ENCODE measurements at places on chromosomes 1 and 21.

GRCh38 chr21:43605320-43606215, 53.7 kb downstream of the HSF2BP start:
- DNase-seq, result no peak

DNA sequence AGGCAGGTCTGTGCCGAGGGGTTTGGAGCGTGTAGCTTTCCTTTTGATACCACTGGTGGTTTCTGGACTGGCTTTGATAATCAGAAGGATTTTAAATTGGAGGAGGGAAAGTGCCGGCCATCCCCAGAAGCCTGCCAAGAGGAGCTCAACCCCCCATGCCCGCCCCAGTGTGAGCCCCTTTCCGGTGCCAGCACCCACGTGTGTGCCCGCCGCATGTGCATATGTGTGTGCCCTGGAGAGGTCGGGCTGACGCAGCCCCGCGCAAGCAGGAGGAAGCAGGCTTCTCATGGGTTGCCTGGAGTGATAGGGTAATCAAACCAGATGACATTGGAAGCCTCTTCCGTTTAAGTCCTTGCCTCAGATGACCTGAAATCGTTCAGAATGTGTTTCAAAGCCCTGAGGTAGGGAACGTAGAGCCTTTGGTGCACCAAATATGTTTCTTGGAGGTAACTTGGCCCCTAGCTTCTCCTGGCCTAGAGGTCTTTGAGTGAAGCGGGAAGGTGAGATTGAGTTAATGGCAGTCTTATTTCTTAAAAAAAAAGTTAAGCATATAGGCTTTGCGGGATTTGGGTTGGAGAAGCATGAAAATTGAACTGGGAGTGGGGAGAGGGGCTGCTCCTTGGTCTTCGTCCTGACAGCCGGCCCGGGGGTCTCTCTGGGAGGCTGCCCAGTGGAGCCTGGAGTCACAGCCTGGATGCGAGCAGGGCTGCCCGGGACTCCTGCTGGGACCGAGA, 34.1 kb upstream of the ARHGEF16 start:
- no peak for DNase-seq

DNA sequence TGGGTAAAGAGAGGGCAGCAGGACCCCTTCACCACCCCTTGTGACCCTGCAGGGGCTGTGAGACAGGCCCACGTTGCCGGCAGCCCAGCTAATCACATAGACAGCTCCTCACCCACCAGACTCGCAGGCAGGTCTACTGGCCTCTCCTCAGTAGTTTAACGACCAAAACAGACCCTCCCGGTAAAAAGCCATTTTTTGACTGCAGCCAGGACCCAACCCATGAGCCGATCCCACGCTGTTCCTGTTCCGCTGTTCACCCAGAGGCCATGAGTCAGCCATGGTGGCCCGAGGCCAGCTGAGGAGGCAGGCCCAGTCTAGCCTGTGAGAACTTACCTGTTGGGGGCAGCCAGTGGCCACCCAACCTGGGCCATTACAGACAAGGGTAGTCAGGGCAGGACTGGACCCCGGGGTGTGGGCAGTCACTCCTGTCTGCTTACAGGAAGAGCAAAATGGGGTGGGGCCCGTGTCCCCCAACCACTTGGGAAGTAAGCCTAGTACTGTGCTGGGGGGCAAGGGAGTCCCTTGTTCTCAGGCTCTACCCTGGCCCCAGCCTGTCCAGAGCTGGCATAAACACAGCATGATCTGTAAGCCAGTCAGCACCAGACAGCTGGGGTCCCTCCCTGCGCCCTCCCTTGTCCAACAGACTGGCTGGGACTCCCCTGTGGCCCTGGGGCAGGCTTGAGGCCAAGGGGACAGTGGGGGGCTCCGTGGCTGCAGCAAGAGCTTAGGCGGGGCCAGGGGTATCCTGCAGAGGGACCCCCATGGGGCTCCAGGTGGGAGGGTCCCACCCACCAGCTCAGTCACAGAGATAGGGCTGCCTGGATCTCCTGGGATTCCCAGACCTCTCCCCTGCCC, 61.9 kb downstream of the WNT9A start:
- DNase-seq, result peak; percentile 32

DNA sequence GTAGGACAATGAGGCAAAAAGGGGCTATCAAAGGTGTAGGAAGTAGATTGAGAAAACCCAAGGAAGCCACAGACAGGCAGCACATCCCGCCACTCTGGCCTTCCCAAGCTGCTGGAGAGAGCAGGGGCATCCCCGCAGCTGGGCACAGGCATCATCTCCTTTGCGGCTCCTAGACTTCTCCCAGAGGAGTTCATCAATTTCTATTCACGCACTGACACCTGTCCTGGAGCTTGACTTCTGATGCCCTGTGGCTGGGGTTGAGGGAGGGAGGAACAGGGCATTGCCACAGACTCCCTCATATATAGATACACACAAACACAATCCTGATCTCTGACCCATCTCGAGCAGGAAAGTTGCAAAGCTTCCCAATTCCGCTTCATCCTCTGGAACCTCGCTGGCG, 1.9 kb upstream of the TFAP2E start:
- DNase-seq, result no peak

GRCh38 chr21:33939226-33939625, 23.6 kb upstream of the ATP5PO start:
- no peak for DNase-seq

DNA sequence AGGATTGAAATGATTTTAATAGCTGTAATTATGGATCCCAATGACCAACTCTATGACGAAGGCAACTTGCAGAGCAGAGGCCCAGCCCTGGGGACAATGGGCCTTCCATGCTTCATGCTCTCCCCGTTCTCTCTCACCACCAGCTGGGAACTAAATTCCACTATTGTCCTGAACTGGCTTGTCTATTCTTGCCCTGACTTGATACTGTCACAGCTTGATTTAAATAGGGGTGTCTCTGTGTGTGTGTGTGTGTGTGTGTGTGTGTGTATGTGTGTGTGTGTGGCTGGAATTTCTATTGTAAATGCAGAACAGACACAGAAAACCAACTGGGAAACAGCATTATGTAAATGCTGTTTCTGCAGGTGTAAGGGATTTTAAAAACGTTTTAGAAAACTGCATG, 57.0 kb downstream of the SLC22A15 start:
- DNase-seq, result no peak

GRCh38 chr1:26597629-26598039, 68.1 kb downstream of the RPS6KA1 start:
- no peak for DNase-seq

- DNase-seq, result no peak
These were observed 6.9 kb downstream of the RIPK4 start for GRCh38 chr21:41759926-41760325.

DNA sequence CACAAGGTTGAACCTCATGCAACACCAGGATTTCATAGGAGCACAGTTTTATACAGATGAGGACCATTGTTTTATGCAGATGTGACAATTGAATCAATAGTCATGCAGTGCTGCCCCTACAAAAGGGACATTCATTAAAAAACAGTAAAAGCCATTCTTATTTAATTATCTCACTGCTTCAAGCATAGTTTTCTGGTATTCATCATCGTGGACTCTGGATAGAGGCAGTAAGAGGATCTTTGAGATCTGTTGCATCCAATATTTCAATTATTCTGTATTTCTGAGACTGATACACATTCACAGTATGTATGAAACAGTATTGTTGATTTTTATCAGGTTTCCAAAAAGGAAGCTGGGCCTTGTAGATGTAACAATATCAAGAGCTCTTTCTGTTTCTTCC, 237.6 kb downstream of the RYR2 start:
- no peak for DNase-seq

GRCh38 chr1:196361112-196361714, 247.0 kb downstream of the KCNT2 start:
- DNase-seq, result peak; percentile 32

GRCh38 chr1:90831910-90832309, 114.8 kb upstream of the BARHL2 start:
- no peak for DNase-seq

- DNase-seq, result no peak
These were observed 35.2 kb upstream of the NTPCR start for GRCh38 chr1:232915212-232915611.

DNA sequence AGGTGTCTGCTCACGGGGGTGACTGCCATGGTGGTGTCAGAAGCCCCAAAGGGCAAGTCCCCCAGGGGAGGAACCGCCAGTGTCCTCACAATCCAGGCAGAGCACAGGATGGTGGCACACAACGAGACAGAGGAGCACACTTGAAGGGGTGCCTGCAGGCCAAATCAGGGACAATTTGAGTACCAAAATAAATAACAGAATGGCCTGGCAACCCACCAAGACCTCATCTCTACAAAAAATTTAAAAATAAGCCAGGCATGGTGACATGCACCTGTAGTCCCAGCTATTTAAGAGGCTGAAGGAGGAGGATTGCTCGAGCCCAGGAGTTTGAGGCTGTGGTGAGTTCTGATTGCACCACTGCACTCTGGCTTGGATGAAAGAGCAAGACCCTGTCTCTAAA, 38.2 kb downstream of the TIAM1 start:
- DNase-seq, result no peak

GRCh38 chr1:101081496-101082488, 56.2 kb upstream of the DPH5 start:
- no peak for DNase-seq

- no peak for DNase-seq
These were observed 14.9 kb downstream of the CREG1 start for GRCh38 chr1:167538657-167539056.

GRCh38 chr1:239260842-239261241, 125.5 kb upstream of the CHRM3 start:
- no peak for DNase-seq

GRCh38 chr1:78526496-78526895, 35.7 kb downstream of the PTGFR start:
- no peak for DNase-seq

- no peak for DNase-seq
These were observed 11.7 kb downstream of the AVPR1B start for GRCh38 chr1:206105464-206105995.

GRCh38 chr1:76048926-76049325, 25.6 kb upstream of the ST6GALNAC3 start:
- DNase-seq, result no peak

GRCh38 chr21:29737186-29737585, 202.6 kb downstream of the GRIK1 start:
- DNase-seq, result no peak

DNA sequence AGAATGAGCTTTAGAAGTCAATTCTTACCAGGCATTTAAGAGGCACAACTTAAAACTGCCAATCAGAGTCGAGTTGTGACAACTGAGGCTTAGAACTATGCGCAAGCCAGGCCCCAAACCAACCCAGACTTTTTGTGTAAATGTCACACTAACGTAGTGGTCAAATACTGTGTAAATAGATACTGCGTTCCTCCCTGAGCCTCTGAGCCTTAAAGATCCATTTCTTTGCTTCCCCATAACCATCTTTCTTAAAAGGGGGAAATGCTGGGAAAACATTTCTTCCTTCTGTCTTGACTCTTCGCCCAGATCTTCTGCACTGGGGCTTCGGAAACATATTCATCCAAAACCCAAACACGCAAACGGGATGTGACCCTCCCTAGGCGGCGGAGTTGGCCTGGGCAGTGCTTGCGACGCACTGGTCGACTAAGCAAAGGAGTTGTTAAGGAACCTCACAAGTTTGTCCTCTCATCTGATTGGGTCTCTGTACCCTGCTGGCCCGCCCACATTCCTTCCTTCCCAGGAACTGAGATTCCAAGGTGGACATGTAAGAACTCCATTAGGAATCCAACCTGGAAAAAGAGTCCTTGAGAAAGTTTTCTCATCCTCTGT, 2.6 kb downstream of the ADAMTS5 start:
- no peak for DNase-seq

GRCh38 chr1:47838562-47839432, 158.4 kb downstream of the TRABD2B start:
- no peak for DNase-seq

DNA sequence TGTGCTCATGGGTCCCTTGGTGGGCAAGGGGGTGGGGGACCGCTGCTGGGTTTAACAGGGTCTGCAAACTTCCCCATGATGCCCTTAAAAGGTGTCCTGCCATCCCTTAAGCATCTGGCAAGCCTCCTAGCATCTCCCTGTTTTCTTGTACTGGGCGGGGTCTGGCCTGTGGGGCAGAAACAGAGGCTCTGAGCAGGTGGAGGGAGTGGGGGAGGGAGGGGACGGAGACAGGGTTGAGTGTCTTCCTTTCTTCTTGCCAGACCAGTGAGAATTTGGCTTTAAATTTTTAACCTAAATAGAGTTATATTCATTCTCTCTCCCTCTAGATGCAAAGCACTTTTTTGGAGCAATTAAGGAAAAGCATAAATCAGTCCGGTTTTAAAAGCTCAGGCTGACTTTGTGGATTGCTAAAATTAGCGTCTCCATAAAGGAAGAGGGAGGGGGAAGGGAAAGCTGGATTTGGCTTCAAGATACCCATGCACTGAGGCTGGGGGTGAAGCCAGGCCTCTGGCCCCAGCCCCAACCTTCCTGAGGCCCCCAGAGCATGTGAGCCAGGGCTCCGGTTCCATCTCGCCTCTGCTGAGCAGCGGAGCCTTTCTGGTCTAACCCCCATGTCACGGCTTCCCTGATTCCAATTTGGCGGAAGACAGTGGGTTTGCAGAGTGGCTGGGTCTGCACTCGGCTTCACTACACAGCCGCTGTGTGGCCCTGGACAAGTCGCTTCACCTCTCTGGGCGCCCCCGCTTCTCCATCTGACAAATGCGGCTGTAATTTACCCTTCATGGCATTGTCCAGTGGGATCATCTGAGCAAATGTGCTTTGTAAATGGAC, 25.3 kb downstream of the IGSF21 start:
- no peak for DNase-seq

GRCh38 chr1:86018283-86018923, 138.2 kb downstream of the COL24A1 start:
- DNase-seq, result no peak

DNA sequence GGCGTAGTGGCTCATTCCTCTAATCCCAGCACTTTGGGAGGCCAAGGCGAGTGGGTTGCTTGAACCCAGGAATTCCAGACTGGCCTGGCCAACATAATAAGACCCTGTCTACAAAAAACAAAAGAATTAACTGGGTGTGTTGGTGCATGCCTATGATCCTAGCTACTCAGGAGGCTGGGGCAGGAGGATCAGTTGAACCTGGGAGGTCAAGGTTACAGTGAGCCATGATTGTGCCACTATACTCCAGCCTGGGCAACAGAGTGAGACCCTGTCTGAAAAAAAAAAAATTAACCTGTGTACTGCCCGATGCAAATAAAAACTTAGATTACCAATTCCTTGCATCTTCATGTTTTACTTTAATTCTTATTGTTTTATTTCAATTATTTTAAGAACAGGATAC, 193.2 kb downstream of the PATJ start:
- DNase-seq, result no peak

DNA sequence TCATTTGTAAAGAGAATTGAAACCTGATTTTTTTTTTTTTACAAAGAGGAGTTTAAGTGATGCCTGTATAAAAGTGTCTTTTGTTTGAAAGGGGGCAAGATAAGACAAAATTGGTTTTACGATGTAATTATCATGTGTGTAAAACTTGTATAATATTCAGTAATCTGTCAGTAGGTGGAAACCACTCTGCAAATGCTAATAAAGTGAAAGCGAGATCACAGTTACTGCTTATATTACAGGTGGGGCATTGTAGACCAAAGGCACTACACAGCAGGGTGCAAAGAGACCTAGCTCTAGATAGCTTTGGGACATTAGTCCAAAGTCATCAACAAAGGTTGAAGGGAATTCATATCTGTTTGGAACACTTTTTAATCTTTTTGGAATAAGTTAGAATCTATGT, 174.2 kb downstream of the LHX8 start:
- no peak for DNase-seq

- no peak for DNase-seq
These were observed 124.0 kb downstream of the GPATCH2 start for GRCh38 chr1:217506878-217507277.

Measured in liver (tissue), 10 donors.